CD4-positive, alpha-beta T cell treated with Interleukin-10 for 1 hour (primary cell): ENCODE measurements at places on chromosomes 2 and 18.

DNA sequence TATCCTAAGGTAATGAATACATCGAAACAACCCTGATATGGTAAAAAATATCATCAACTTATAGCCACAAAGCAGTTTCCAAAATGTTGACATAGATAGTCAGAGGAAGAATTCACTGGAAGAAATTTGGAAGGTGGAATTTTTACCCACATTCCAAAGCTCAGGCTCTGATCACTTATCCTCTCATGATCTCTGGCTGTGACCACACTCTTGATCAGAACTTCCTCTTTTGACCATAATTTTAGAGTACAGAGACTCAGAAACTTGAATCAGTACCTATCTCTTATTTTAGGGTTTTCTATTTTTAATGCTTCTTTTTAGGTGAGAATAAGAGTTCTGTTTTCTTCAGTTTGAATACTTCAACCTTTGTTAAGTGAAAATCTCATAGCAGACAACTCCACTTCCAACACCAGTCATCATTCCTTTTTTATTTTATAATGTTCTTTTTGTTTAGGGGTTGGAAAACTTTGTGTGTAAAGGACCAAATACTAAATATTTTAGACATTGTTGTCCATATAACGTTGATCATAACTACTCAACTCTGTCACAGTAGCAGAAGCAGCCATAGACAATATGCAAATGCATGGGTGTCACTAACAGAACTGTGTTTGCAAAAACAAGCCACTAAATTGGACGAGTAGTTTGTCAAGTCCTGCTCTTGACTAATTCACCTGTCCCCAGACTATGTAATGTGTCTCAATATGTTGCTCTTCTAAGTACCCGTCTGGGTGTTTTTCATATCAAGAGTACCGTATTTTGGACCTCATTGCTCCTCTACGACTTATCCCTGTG lies 891.6 kb upstream of the CRIM1 start:
- DNase-seq: no peak

DNA sequence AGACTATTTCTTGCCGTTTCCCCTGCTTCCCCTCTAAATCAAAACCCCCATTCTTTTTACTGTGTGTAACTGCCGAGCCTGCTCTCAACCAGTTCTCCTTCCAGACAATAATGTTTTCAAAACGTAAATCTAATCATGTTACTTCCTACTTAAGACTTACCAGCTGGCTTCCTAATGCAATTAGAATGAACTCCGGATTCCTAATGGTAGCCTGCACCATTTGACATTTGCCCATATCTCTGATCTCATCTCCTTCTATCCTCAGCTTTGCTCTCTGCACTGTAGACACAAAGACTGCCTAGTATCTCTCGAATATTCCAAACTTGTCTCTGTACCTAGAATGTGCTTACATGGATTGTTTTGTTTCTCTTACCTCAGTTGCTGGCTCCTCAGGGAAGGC lies 12.9 kb downstream of the TTL start:
- DNase-seq: no peak

DNA sequence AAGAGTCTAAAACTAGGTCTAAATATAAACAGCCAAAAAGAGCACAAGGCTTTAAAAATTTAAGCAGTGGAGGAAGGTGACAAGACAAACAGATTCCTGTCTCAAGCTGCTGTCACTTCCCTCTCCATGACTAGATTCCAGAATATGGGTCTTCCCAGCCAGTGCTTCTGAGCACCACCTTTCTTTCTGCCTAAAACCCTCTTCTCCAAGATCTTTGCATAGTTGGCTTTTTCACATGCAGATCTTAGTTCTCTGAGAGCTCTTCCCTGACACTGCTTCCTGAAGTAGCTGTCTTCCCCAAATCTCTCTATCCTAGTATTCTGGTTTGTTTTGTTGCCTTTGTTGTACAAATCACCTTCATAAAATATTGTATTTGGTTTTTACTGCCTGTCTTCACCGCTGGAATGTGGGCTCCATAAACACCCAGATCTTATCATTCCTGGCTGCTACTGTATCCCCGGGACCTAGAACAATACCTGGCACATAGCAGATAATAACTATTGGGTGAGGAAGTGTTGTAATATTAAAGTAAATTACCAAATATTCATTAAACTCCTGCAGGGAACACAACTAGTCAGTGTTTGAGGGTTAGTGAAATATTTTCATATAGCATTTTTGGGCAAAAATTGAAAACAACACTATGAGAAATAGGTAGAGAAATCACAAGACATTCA lies 150.2 kb downstream of the CCDC85A start:
- no peak for DNase-seq

GRCh38 chr2:36058953-36059352 lies 296.6 kb upstream of the CRIM1 start:
- no peak for DNase-seq

DNA sequence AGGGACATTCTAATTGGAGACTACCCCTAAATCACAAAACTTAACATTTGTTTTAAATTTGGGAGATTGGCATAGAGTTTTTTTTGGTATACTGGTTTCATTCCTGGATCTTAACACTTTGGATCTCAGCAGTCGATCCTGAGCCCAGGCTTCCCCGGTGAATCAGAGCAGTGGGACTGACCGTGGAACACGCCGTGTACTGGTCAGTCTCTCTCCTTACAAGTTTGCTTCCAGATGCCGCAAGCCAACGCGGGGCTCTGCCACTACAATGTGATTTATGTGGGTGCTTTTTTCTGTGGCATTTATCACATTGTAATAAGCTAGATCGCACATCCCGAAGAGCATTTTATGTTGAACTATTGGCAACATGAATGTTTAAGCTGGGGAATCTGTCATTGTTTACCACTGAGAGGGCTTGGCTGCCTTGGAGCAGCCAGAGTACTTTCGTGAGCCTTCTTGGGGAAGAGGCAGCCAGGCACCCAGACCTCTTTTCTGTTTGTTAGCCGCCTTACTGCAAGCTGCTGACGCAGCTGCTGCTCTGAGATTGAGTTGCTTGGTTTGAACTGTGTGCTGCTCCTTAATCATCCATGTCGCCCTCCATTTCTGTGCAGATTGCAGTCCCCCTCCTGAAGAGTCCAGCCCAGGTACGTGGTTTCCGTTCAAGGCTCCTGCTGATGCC lies 49.3 kb downstream of the COA5 start:
- no peak for DNase-seq

GRCh38 chr18:40849886-40850285 lies 1105.1 kb upstream of the PIK3C3 start:
- no peak for DNase-seq
